ENCODE measurements at places on chromosomes 2 and 18. TPM values are rescaled to one million over a fixed set of nuclear protein-coding genes. Genes with fewer than 3 reads are reported as not detected.

Gene GPR39
- not detected for total RNA-seq

DNA sequence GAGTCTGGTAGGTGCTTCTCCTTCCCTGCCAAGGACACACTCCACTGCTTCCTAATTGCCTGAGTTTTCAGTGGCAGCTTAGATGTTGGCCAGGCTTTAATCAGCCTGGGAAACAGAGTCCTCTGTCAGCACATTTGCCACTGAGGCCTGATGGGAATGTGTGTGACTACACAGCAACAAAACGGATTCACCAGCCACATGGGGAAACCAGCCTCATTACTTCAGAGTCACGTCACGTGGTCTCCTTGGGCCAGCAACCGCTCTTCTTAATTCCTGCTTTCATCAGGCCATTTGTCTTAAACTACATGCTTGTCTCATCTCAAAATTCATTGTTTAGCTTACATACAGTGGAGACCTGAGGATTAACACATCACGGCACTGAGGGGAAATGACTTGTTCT is 93.9 kb upstream of the LTBP1 start:
- no peaks in the 10 kb centered on the region for H3K36me3 ChIP-seq
- no peak for DNase-seq
- H3K4me1 ChIP-seq, result no peaks in the 10 kb centered on the region
- H3K4me3 ChIP-seq, result no peak overlapping the region
- no peaks in the 10 kb centered on the region for H3K27me3 ChIP-seq
- H3K27ac ChIP-seq, result no peak overlapping the region

Gene CABYR
- total RNA-seq, result not detected

GRCh38 chr2:72144632-72145288 is 2.9 kb downstream of the CYP26B1 start:
- peak overlapping the region; percentile 44 for H3K27ac ChIP-seq
- peak overlapping the region; percentile 56 for H3K4me3 ChIP-seq
- H3K36me3 ChIP-seq, result no peaks in the 10 kb centered on the region
- DNase-seq, result peak; percentile 57

Gene SERPINB2
- total RNA-seq, result not detected

Data from SJCRH30 (cell line).